Stimulated activated CD4-positive, alpha-beta T cell treated with anti-CD3 and anti-CD28 coated beads, Interleukin-12 subunit alpha, Interleukin-12 subunit beta, amount 100 ng/mL, for 24 hours (primary cell): ENCODE measurements at places on chromosomes 12 and 14.

DNA sequence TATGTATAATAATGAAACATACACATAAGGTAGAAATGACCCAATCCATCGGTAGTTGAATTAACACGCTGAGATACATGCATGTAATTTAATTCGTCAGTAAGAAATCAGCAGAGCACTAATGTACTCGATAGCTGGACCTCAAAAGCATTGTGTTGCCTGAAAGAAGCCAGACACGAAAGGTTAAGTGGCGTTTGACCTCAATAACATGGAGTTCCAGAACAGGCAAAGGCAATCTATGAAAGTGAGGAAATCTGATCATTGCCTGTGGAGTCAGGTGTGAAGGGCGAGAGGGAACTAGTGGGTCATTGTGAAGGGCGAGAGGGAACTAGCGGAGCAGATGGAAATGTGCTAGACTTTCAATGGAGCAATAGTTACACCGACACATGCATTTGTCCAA is 970.4 kb upstream of the TMEM132C start:
- DNase-seq, result no peak

DNA sequence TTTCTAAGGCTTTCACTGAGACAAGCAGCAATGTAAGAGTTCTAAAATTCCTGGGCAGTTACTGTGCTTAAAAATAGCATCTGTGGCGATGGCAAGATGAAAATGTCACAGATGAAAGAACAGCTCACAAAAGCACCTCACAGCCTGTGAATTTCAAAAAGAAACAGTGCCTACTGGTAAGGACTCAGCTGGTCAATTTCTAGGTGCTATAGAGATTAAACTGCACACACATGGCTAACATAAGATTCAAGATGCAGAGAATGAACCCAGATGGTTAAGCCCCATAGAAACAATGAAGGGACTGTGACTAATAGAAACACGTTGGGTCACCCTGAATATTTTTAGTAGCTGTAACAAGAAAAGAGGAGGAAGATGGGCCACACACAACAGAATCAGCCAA is 12.0 kb upstream of the IL26 start:
- no peak for DNase-seq

DNA sequence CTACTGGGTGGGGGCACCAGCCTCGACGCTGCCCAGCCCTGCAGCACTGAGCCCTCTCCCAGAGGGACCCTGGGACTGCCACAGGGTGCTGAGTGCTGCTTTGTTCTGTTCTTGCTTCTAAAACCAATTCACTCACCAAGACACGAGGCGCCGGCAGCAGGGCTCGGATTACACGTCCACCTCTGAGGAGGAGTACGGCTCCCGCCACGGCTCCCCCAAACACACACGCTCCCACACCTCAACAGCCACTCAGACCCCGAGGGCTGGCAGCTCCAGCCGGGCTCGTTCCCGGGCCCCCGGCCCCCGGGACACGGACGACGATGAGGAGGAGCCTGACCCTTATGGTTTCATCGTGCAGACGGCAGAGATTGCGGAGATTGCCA is 24.3 kb downstream of the CEP170B start:
- DNase-seq, result no peak

GRCh38 chr12:17489452-17489851 is 600.5 kb downstream of the RERGL start:
- DNase-seq, result no peak

- DNase-seq, result no peak
Measured at GRCh38 chr14:54854181-54854580, 48.4 kb downstream of the GCH1 start.

GRCh38 chr14:64704743-64705380 is 638 bp downstream of the PLEKHG3 start:
- DNase-seq, result no peak
